ENCODE measurements at places on chromosomes 7 and 10.

DNA sequence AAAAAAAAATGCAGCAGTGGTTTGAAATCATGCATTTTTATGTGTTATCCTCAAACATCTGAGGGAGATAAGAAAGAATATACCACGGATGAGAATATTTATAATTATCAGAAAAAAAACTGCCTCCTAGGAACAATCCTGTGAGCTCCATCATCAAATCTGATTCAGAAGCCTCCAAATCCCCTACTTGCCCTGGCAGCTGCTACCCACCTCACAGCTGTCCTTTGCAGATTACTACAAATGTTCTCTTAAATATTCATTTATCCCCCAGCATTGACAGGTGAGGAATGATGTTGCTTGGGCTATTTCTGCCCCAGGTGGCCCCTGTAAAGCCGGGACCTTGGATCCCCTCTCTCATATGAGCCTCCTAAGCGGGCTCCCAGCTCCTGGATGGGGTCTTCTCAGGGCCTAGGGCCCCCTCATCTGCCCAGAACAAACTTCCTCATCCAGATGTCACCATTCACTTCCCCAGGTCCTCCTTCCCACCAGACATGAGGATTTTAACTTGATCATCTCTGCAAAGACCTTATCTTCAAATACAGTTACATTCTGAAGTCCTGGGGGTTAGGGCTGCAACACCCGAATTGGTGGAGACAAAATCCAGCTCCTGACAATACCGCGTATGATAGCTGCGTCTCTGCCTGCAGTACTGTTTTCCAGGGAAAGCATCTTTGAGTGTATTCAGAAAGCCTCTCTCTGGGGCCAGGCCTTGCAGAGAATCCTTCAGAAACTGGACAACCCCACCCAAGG is 81.9 kb upstream of the INSIG1 start:
- no peak for DNase-seq

- no peak for DNase-seq
Measured at GRCh38 chr10:62961951-62962523, 145.9 kb upstream of the EGR2 start.

- no peak for DNase-seq
Measured at GRCh38 chr7:107446531-107446930, 23.3 kb upstream of the GPR22 start.

- DNase-seq: no peak
Measured at GRCh38 chr10:50625649-50626132, 1.9 kb upstream of the SGMS1 start.

DNA sequence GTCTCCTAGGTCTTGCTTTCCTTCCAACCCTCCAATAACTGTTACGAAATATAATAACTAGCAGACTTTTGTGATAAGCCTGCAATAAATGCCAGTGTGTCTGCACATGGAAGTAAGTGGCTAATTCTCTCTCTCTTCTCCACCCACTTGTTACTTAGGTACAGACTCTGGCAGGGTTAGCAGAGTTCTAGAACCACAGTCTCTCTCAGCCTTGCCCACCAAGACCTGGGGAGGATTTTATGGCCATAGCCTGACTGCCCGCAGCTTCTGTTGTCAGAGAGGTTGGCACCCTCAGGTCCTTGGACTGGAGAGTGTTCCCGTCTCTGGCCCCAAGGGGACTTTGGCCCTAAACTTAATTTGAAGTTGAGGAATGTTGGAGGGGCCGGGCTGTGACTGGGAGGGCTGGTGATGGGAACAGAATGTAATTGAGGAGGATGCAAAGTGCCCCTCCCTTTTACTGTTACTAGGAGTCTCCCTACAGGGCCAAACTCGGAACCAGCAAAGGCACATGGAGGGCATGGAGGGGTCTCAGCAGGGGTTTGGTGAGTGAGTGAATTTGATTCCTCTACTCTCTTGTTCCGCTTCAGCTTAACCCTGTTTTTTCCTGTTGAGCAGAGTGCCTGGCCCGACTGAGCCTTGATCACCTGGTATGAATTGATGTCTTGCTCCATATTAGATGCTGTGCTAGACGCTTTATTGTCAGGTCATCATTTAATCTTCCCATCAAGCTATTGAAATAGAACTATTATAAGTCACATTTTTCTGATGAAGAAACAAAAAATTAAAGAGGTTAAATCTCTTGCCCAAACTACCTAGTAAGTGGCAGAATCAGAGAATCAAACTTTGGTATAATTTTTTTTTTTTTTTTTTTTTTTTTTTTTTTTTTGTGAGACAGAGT is 37.0 kb upstream of the LCOR start:
- no peak for DNase-seq

GRCh38 chr10:99565166-99565565 is 32.4 kb downstream of the NKX2-3 start:
- no peak for DNase-seq

GRCh38 chr10:43395571-43396060 is 13.4 kb downstream of the HNRNPF start:
- no peak for DNase-seq

DNA sequence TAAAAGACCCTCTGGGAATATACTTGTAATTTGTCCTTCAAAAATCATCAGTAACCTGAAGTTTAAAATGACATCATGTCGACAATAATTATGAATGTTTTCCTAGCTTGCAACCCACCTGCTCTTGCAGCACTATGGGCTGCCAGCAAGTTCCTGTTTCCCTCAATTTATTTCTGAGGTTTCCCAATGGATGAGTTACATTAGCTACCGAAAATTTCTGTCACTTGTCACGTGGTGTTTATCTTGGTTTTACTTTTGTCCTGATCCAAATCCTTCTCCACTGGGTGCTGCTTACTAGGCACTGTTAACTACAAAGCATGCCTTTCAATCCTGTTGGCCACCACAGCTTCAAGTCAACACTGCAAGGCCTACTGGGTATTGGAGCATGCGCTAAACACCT is 31.5 kb downstream of the GIMAP8 start:
- no peak for DNase-seq

- no peak for DNase-seq
Measured at GRCh38 chr7:951881-952547, 2.5 kb downstream of the ADAP1 start.

GRCh38 chr7:26090927-26091519 is 61.0 kb upstream of the NFE2L3 start:
- no peak for DNase-seq

DNA sequence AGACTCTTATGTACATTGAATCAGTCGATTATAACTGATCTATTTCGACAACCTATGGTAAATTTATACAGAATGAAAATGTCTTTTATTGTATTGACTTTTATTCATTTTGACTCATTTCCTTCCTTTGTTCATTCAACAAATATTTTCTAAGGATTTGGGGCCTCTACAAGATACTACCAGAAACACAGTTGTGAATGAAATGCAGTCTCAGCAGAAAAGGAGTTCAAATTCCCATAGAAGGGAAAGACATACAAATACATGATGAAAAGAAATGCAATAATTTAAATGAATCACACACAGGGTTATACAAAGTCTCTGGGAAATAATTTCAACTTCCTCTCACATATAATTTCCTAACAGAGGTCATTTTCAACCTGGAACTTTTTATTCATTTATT is 134.0 kb upstream of the SEMA3A start:
- no peak for DNase-seq

- DNase-seq: no peak
Measured at GRCh38 chr7:98668255-98668654, 51.2 kb downstream of the NPTX2 start.

DNA sequence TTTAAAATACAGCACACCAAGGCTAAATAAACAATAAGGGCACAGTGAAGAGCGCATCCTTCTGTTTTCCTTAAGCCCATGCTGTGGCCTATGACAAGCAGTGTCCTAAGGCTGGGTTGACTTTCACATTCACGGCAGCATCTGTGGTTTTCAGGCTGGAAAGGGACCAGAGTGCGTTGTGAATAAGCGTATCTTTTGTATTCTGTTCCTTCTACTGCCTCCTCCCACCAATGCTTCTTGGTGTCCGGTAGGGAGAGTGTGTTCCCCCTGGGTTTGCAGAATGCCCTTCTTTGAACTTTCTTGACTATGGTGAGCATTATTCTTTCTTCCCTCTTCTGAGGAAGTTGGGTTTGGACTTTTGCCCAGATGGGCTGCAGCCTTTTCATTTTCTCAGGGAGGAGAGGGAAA is 73.6 kb downstream of the ABCA13 start:
- no peak for DNase-seq

DNA sequence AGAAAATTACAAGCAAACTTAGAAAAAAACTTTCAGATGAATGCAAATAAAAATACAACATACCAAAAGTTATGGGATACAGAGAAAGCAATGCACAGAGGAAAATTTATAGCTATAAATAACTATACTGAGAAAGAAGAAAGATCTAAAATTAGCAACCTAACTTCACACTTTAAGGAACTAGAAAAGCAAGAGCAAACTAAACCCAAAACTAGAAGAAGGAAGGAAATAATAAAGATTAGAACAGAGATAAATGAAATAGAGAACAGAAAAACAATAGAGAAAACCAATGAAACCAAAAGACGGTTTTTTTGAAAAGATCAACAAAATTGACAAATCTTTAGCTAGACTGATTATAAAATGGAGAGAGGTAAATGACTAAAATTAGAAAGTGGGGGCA is 9.6 kb upstream of the STRA8 start:
- no peak for DNase-seq

DNA sequence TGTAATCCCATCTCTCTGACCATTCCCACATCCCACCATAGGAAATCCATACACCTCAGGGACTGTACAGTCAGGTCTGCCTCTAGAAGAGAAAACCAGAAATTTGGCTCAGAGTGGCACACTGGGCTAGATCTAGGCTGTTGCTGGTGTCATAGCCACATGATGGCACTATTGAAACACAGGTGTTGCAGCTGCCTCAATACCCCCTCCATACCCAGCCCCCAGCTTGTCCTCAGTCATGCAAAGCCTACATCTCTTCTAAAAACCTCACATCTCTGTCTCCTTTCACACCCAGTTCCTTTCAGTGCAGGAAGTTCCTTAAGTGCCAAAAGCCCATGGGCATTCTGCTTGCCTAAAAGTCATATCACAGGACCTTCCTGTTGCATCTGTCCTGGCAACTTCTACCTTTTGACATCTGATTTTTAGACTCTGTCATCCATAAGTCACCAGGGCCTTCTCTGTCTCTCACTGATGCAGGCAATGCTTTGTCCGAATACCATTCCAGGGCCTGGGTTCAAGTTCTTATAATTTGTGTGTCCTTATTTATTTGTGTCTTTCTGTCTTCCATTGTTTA is 27.0 kb upstream of the HIBADH start:
- DNase-seq: no peak

GRCh38 chr7:151673216-151673615 is 153.5 kb upstream of the RHEB start:
- no peak for DNase-seq

DNA sequence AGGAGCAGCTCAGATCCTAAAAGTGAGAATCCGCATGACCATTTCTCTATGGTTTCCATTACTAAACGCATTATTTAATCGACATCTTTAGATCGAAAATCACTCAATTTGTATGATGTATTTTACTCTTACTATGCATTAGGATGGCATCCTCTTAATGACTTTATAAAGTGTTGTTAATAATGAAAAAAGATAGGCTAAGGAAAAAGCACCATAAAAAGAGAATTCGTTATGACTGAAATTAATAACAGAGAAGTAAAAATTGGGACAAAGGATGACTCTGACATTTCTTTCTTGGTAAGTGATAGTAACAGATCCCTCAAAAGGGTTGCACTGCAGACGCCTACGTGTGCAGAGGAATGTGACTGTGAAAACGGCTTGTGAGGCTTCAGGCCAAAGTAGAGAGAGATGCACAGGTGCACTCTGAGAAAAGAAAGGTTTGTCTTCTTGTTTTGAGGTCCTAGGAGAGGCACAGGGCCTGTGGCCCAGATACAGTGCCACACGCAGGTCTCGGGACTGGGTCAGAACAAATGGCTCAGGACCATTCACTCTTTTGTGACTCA is 23.0 kb upstream of the RBM33 start:
- no peak for DNase-seq

GRCh38 chr7:42222891-42223290 is 14.1 kb downstream of the GLI3 start:
- no peak for DNase-seq

DNA sequence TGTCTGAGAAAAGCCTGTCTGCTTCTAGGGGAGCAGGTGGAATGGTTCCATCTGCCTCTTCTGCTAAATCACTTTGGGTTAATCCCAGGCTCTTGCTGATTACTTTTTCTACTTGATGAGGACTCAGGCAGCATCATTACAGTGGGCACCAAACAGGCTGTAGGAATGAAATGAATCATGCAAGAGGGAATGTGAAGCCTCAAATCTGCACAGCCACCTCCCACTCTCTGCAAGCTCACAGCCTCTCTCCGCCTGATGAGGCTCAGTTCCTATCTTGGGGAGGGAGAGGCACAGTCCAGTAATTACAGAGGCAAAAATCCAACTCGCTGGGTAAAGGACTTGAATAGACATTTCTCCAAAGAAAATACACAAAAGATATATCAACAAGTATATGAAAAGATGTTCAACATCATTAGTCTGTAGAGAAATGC is 34.0 kb downstream of the HSPA12A start:
- DNase-seq: no peak

- no peak for DNase-seq
Measured at GRCh38 chr10:71004176-71005075, 116.1 kb upstream of the PCBD1 start.

DNA sequence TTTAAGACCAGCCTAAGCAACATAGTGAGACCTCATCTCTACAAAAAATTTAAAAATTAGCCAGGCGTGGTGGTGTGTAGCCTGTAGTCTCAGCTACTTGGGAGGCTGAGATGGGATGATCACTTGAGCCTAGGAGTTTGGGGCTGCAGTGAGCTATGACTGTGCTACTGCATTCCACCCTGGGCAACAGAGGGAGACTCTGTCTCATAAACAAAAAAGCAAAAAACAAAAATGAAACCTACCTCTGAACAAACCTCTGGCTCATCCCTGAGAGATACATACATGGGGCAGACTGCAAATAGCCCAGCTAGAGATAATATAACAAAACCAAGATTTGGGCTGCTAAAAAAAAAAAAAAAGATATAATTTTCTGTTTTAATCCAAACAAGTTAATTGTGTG is 19.5 kb downstream of the C10orf67 start:
- no peak for DNase-seq

- no peak for DNase-seq
Measured at GRCh38 chr10:46301056-46301645, 14.4 kb downstream of the ANTXRL start.

- no peak for DNase-seq
Measured at GRCh38 chr10:44742248-44742647, 168.9 kb upstream of the TMEM72 start.

DNA sequence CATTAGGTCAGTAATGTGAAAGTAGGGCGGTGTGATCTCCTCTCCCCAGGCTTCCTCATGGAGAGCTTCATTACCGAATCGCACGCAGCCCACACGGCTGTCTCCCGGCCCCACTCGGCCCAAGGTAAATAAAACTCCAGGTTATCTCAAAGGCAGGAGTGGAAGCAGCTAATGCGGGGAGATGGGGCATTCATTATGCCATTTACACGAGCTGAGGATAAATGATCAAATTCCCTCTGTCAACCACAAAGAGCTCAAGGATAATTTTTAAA is 93.5 kb downstream of the ADARB2 start:
- DNase-seq: peak; percentile 77
